ENCODE measurements at places on chromosomes 12 and 14.

DNA sequence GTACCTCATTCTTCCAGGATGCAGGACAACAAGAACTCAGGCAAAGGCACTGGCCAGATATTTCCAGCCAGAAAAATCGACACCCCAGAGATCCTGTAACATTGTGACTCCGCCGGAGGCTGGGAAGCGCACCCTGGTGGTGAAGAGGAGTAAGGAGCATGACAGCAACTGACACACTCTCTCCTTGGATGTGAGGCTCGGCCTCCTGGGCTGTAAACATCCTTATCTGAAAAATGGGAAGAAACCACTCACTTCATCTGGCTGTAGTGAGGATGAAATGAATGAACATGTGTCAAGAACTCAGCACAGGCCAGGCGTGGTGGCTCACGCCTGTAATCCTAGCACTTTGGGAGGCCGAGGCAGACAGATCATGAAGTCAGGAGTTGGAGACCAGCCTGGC lies 27.5 kb downstream of the TCHP start:
- no peak for DNase-seq

DNA sequence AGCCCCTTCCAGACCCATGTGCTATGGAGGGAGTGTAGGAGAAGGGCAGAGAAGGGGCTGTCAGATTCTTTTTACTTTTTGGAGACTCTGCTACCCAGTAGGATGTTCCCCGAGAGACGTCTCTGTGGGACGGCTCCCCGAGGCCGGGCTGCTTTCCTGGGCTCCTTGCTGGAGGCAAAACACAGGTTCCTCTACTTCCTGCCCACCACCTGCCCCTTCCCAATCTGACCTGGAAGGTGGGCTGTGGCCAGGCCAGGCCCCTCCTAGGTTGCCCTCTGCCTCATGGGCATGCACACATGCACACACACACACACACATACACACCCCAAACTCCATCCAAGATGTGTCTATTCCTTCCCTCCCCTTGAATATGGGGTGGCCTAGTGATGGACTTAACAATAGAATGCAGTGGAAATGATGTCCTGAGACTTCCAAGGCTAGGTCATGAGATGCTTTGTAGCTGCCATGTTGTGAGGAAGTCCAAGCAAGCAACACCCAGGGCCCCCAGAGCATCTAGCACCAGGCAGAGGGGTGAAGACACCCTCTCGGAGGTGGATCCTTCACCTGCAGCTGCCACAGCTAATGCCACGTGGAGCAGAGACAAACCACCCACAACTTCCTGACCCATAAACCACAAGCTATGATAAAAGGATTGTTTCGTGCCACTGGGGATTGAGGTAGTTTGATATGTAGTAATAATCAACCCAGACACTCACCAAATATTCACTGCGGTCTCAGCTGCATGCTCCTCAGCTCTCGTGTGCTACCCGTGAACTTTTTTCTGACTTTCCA lies 1.6 kb upstream of the ASB2 start:
- DNase-seq, result no peak

GRCh38 chr12:57214398-57214781 lies 2.2 kb upstream of the NXPH4 start:
- DNase-seq, result peak; percentile 33

- no peak for DNase-seq
These were observed 208.8 kb upstream of the EEA1 start for GRCh38 chr12:93137656-93138612.

GRCh38 chr14:94921882-94922585 lies 152.1 kb upstream of the GSC start:
- DNase-seq, result no peak

DNA sequence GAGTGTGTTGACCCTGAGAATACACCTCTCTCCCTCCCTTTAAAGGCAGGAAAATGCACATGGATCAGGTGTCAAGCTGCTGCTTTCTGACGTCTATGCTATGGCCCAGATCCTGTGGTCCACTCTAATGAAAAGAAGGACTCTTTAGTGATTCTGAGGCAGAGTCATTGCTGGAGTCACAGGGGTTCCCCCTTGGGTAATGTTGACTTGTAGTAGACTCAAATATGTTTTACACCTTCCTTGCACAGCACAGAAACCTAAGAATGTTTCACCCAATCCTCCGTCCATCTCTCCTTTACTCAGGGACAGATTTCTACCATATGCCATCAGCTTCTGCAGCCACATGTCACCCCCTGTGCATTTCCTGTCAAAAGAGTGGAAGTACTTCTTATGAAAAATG lies 525.4 kb downstream of the TMEM121 start:
- DNase-seq, result no peak

- no peak for DNase-seq
These were observed 9.8 kb upstream of the SPX start for GRCh38 chr12:21516281-21516680.

DNA sequence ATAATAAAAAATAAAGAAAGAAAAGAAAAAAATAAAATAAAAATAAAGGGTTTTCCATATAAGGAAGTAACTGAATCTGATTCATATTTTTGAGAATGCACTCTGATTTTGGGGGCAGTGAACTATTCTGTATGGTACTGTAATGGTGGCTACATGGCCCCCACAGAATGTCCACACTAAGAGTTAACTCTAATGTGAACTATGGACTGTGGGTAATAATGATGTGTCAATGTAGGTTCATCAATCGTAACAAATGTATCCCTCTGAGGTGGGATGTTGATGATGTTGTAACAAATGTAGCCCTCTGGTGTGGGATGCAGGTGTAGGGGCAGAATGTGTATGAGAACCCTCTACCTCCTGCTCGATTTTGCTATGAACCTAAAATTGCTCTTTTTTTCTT lies 13.8 kb downstream of the KRT8 start:
- no peak for DNase-seq

DNA sequence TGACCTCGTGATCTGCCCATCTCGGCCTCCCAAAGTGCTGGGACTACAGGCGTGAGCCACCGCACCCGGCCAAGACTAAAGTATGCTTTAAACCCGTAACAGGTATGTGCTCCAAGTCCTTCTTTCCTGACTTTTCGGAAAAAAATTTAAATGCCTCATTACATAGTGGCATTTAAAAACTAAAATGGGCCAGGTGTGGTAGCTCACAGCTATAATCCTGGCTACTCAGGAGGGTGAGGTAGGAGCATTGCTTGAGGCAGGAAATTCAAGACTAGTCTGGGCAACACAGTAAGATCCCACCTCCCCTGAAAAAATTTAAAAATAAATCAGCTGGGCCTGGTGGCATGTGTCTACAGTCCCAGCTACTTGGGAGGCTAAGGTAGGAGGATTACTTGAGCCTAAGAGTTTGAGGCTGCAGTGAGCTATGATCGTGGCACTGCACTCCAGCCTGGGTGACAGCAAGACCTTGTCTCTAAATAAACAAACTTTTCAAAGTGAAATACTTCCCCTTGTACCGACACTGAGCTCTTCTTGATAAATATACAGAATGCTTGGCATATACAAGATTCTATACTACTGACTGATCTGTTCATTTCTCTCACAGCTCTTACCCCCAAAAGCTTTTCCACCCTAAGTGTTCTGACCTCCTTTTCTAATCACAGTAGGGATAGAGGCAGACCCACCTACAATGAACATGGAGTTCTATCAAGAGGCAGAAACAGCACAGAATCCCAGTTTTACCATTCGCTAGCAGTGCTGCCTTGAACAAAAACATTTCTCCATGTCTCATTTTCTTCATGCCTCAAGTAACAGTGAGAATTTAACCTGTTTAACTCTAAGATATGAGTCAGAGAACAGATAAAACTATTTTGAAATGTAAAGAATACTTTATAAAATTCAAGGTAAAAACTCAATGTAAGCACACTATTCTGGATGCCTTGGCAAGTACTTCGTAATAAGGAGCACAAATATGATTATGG lies 7.9 kb downstream of the PPP4R3A start:
- no peak for DNase-seq

- DNase-seq, result no peak
These were observed 70.3 kb downstream of the RNFT2 start for GRCh38 chr12:116808113-116809105.

- DNase-seq, result no peak
These were observed 43.4 kb downstream of the SAMD4A start for GRCh38 chr14:54610051-54610977.

GRCh38 chr14:65044596-65044959 lies 57.7 kb downstream of the MAX start:
- peak; percentile 37 for DNase-seq

GRCh38 chr12:113674302-113674701 lies 202.6 kb upstream of the LHX5 start:
- DNase-seq, result no peak

Data from C1 segment of cervical spinal cord (tissue), 14 donors.